ENCODE measurements at places on chromosomes 11 and 22.

DNA sequence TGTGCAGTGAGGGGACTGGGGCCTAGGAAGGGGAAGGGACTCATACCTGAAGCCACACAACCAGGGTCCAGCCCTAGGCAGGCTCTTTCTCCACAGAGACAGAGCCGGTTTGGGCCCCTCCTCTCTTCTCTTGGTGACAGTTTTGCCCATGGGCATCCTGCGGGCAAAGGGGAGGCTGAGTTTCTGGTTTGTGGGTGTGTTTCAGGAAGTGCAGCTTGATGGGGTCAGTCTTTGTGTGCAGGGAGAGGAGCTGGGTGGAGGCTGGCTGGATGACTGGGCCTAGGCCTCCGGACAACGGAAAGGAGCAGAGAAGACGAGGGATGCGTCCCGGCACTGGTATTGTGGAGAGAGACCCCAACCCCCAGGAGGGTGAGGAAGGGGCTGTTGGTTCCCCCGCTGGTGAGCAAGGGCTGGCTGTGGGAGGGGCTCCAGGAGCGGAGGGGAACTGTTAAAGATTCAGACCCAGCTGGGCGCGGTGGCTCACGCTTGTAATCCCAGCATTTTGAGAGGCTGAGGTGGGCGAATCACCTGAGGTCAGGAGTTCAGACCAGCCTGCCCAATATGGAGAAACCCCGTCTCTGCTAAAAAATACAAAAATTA lies 23.4 kb upstream of the CELSR1 start:
- no peak for DNase-seq

DNA sequence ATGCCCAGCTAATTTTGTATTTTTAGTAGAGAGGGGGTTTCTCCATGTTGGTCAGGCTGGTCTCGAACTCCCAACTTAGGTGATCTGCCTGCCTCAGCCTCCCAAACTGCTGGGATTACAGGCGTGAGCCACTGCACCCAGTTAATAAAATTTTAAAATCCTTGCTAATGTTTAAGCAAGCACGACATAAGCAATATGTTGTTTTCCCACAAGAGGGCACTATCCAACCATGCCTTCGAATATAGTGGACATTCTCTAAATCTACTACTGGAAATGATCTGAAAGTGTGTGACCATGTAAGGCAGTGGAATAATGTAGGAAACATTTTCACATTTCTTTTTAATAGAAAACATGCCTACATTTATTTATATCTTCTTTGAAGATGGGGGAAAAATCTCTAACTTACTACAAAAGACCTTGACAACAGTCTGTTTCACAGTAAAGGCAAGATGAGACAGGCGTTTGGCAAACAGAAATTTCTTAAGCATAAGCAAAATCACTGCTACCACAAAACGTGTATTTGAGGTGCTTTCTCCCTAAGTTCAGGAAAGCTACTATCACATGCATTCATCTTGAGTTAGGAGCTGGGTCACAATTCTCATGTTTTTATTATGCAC lies 38.2 kb downstream of the PITPNB start:
- no peak for DNase-seq

GRCh38 chr11:107665018-107665417 lies 46.8 kb downstream of the SLN start:
- DNase-seq, result no peak

DNA sequence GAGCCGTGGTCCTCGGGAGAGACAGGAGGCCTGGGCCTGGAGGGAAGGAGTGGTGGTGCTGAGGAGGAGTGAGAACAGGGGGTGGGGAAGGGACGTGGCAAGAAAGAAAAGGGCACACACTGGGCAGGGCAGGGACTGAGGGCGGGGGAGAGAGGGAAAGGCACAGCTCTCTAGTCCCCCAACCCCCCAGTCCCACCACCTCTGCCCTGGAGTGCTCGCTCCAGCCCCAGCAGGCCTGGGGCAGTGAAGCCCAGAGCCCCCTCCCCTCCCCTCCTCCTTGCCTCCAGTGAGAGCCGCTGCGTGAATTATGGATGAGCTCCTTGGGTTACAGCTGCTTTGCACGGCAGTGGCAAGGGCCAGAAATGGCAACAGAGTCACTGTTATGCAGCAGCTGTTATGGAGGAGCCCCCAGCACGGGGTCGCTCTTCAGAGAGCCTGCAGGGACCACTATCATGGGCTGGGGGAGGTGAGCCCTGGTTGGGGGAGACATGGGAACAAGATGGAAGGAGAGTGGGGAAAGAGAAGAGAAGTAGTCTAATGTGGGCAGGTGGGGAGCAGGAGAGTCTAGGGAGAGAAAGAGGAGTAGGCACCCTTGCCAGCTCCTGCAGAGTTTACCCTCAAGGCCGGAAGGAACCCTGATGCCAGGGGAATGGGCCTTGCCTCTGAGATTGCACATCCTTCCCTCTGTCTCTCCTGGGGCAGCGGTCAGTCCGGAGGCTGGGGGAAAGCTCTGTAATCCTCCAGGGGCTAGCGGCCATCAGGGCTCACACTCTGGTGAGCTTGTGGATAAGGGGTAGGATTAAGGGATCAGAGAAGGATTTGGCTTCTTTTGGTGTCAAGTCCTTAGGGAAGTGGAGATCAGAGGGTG lies 3.6 kb downstream of the RTN4RL2 start:
- DNase-seq, result no peak

DNA sequence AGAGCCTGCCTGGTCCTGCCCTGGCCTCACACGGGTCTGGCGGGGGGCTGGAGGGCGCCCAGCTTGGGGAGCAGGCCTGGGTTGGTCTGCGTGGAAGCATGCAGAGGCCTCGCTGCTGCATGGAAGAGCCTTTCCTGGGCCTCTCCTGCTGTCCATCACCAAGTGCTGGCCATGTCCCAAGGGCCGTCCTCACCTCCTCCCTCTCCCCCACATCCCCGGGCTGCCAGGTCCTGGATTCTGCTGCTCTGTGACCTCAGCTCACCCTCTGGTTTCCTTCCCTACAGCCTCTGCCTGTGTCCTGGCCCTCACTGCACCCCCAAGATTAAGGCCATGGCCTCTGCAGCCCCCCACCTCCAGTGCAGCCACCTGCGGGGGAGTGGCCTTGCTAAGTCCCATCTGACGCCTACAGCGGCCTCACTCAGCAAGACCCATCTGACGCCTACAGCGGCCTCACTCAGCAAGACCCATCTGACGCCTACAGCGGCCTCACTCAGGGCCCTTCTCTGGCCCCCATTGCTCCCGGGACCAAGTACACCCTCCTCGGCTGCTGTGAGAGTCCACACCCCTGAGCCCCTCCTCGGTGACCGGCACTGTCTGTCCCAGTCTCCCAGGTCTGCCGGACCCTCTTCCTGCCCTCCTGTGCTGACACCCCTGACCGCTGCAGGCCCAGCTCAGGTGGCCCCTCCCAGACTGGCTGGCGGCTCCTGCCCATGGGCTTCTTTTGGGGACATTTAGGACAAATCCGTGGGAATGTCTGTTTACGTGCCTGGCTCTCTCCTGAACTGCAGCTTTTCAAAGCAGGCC lies 119.5 kb upstream of the B3GAT1 start:
- DNase-seq, result no peak

DNA sequence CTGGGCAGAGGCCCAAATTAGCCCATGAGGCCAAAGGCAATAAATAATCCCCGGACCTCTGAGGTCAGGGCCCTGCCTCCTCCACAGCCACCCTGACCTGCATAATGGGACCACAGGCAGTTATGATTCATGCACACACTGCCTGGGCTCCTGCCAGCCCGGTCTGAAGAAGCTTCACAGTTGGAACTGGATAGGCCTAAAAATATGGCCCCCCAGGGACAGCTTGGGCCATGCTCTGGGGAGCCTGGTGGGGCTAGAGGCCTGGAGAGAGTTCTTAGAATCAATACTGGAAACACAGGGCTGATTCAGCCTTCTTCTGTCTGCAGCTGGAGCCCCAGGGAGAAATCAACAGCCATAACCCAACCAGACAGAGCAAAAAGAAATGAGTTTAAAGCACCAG lies 112.8 kb upstream of the CADM1 start:
- DNase-seq, result no peak

DNA sequence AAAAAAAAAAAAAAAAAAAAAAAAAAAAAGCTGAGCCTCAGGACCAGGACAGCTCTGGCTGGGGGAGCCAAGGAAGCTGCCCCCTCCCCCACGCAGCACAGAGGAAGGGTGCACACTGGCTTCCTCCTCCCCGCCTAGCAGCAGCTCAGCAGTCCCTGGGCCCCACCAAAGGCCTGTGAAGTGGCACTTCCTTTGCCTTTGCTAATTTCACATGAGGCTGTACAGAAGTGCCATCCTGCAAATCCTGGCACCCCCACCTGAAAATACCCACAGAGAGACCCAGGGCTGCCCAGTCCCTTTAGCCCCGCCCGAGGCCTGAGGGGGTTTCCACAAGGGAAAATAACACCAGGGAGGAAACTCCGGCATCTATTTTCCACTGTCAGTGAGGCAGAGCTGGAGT lies 3.9 kb downstream of the RHOG start:
- no peak for DNase-seq

DNA sequence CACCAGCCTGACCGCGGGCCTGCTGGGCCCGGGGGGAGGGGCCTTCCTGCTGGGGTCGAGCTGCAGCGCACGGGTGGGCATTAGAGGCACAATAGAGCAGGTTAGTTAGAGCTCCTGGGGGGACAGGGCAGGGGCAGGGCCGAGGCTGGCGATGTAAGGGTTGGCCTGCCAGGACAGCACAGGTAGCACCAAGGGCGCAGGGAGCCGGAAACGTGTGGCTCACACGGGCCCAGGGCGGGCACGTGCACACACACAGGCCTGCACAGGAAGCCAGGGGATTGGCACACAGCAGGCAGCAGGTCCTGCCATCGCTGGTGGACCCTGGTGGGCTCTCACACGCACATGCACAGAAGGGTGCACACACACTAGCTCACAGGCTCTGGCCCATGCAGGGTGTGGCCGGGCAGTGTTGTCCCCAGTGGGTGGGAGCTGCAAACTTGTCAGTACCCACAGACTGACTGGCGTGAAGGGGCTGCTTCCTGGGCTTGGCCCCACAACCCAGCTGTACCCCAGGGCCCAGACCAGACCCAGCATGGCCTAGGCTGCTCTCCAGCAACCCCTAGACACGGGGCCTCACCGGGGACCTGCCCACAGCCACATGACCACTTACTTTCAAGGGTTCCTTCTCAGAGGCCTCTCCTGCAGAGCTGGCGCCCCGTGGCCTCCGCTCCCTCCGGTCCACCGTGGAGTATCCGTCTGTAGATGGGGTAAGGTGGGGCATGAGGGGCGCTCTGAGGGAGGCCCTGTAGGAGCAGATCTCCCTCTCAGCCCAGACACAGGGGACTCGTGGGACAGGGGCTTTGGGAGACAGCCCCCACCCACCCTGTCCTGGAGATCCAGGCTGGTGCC lies 29.9 kb upstream of the TXNRD2 start:
- DNase-seq, result no peak

DNA sequence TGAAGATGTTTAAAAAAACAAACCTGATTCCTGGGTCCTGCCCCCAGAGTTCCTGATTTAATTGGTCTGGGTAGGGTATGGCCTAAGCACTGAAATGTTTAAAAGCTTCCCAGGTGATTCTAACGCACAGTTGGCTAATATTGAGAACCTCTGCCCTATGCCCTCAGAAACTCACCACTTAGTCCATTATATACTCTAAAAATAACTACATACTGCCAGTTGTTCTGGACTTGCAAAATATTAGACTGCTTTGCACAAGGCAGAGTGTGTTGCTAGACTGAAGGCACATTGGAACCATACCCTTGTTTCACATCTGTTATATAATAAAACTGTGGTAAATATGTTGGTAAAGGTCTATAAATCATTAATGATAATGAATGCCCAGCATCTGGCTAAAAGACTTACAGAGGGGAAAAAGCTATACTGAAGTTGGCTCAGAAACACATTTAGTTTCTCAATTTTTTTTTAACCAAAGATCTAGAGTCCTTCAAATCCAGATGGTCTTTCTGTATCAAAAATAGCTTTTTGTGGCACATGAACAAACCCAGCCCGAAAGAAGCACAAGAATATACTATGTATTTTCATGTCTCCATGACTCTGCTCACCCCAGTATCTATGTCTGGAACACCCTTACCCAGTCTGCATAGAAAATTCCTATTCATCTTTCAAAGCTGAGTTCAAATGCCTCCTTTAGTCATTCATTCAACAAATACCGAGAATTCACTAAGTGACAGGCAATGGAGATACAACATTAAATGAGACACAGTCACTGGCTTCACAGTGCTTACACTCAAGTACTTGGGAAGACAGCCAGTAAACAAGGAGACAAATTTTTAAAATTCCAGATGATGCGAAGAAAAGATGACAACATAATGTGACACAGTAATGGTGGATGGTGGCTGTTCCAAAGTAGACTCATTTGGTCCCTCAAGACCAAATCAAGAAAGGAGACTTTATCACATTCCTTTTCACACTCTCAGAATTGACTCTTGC lies 44.1 kb downstream of the RBFOX2 start:
- DNase-seq, result no peak

DNA sequence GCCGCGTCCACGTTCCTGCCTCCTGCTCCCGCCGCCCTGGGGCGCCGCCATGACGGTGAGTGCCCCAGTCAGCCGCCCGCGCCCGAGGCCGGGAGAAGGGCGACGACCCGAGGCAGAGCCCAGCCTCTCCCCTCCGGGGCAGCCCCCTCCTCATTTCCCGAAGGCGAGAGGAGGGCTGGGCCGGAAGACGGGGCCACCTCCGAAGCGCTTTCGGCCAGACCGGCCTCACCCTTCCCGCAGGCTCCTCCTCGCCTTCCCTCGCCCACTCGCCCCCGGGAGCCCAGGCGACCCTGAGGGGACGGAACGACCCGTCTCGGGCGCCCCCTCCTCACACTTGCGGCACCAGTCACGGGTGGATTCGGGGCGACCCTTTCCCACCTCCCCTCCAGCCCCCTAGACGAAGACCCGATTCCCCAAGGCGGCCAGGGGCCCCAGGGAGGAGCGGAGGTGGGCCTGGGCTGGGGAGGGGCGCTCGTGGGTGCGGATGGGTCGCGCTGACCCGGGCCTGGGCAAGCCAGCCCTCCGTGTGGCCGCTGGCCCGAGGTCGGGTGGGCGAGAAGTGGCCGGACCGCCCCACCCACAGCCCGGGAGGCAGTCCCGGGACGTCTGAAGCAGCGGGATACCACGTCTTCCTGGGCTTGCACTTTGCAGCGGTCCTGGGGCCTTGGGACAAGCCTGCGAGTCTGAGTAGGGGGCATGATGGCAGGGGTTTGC lies 49.7 kb downstream of the TRIOBP start:
- DNase-seq, result no peak

- no peak for DNase-seq
Observed at GRCh38 chr22:31530823-31531195, 34.5 kb downstream of the SFI1 start.

DNA sequence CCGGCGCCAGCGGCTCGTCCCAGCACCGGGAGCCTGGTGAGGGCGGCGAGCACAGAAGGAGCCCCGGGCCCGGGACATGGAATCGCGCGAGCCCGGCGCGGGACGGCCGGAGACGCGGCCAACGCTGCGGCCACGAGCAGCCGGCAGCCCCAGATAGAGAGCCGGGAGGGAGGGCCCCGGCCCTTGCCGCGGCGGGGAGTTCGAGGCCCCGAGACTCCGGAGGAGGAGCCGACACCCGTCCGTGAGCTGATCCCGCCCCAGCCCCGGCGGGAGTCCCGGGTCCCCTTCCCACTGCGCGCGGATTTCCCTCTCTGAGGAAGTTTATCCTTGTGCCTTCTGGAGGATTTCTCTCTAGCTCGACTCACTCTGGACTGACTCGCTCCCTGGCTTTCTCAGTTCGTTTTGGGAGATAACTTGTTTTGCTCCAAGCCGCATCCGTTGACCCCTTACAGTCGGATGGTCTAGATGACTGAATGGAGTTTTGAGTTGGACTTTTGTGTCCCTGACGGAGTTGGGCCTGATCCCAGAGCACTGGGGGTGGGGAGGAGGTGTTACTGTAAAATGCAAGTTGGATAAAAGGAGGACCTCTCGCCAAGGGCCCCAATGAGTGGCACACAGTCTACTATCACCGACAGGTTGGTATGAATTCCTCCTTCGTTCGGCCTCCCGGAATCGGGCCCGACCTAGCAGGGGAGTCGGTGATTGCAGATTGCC lies 585 bp downstream of the ARHGEF12 start:
- DNase-seq, result peak; percentile 69

GRCh38 chr22:38313384-38313955 lies 3.8 kb downstream of the CSNK1E start:
- DNase-seq, result no peak

Data from nucleus accumbens (tissue), 56 donors.